ENCODE measurements at places on chromosomes 7 and 10.
A peak's percentile ranks its signal among the peaks of the same experiment; 100 is the strongest.

DNA sequence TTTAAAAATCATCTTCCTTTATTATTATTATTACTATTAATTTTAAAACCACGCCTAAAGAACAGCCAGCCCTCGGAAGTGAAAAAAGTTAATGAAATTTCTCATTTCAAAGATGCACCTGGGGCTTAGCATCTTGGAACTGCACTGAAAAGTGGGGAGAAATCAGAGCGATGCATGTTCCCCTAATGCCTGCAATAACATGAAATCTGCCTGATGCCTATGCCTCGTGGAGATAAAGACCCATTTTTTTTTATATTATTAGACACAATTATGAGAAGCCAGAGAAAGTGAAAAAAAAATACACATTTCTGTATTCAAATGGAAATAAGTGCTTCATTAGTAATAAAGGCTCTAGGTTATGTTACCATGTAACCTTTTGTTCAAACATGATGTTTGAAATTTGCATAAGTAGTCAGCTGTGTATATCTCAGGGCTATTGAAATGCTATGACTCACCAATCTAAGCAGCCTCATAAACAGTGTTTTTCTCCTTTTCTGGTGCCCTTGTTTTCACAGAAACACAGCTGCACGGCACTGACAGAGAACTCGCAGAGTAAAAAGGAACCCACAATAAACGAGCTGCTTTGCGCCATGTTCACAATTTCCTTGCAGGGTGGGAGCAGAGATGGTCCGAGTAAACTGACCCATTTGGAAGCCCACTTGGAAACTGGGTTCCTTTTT lies 175.8 kb upstream of the PRKCQ start:
- peak; percentile 20 for DNase-seq

DNA sequence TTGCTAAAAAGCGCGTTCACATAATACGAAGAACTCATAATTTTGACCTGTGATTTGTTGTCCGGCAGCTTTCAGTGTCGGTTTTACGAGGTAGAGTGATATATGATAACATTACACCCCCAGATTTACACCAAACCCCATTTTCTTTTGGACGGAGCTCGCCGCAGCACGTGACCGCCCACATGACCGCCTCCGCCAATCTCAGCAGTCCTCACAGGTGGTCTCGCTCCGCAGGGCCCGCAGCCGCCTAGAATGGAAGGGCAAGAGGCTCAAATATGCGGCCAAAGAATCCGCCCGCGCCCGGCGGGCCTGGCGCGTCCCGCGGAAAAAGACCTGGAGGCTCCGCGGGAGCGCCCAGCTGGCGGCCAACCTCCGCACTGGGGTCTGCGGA lies at the start of gene HOXA7:
Gene HOXA7, minus strand, starts transcription at position 168 of the 391 bp plus-strand sequence. Its CDS starts 130 bp downstream, at position 38.
- no peak for DNase-seq

DNA sequence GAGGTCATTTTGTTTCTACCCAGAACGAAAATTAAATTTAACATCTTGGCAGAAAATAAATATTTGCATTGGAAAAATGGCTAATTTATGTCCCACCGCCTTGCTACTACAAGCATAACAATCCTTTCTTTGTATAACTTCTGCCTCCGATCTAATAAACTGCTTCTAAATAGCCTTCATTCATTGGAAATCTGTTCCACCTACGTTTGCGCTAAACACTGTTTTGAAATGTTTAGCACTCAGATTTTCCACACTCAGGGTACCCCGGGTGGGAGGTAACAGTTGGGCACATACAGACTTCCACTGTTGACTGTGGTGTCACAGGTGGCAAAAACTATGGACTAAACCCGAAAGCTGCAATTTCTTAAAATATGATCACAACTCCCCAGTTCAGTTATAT lies 96.4 kb downstream of the FGFR2 start:
- no peak for DNase-seq

DNA sequence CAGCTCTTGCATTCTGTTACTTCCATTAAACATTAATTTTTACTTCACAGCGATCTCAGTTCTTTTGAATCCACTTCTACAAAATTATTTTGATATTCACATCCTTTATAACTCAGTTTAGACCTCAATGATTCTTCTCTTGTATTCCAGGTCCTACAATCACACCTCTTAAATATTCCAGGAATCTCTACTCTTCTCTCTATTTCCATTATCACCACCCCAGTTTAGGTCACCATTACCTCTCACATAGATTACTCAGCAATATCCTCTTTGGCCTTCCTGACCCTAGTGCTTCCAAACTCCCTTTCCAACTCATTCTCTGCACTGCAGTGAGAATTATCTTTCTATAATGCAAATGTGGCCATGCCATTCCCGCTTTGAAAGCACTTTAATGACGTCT lies 27.1 kb upstream of the GPR37 start:
- DNase-seq: no peak

GRCh38 chr10:59106441-59106840 lies 70.0 kb upstream of the PHYHIPL start:
- no peak for DNase-seq

DNA sequence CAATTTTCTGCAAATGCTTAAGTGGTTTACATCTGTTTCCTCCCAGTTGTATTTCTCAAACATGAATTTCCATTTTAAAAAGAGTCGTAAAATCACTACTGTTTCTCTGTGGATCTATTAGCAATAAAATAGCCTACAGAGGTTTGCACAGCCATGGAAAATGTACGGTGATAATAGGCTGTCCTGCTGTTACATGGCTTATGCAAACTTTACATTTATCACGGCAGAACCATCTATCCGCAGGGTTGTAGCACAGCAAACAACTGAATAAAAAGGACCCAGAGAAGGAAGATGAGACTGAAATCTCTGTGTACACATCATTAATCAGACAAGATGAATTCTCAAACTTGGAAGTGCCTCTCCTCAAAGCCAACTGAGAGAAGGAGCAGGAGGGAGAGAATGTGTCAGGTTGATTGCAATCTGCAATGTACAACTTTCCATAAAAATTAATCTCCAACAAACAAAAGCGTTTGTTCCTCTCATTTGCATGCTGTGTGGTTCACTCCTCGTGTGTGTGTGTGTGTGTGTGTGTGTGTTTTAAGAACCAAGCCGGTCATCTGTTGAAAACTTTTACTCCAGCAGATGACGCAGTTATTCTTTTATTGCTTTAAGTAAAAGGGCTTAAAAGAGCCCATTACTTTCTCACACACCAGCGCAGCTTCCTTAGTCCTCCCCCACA lies 279.3 kb downstream of the SKAP2 start:
- no peak for DNase-seq

DNA sequence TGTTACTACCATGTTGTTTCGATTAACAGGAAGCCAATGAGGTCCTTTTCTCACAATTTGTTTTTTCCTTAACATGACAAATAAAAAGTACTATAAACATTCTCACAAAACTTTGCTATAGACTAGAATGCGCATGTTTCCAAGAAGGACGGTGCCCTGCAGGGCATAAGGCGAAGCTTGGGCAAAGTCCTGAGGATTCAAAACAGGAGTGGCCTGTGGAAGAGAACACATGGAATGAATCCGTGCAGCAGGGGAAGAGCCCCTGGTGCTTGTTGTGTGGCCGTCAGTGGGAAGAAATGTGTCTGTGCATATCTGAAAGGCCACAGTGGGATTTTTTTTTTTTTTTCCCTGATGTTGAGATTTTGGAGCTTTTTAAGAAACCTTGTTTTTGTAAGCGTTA lies 67.6 kb downstream of the ITGA8 start:
- no peak for DNase-seq

GRCh38 chr10:35259769-35260397 lies 76.4 kb upstream of the CCNY start:
- peak; percentile 41 for DNase-seq

DNA sequence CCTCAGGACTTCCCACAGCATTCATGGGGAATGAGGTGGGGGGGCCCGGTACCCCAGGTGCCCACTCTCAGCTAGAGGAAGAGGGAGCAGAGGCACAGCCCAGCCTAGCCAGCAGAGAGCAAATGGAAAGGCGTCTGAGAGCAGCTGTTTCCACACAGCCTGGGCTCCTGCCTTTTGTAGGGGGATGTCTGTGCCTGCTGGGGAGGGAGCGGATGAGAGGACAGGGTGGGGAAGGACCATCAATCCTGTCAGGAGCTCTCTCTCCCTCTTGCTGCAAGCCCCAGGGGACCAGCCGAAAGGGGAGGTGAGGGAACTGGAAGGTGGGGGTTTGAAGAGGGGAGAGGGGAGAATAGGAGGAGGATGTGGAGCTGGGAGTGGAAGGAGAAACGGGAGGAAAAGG lies at the start of gene PKD2L1:
Gene PKD2L1, minus strand, starts transcription at position 150 of the 400 bp plus-strand sequence. Its CDS starts 125 bp downstream, at position 25.
- DNase-seq: no peak

GRCh38 chr10:33315891-33316290 lies 18.6 kb downstream of the NRP1 start:
- DNase-seq: no peak

GRCh38 chr10:96266118-96266770 lies 5.1 kb downstream of the BLNK start:
- DNase-seq: no peak

DNA sequence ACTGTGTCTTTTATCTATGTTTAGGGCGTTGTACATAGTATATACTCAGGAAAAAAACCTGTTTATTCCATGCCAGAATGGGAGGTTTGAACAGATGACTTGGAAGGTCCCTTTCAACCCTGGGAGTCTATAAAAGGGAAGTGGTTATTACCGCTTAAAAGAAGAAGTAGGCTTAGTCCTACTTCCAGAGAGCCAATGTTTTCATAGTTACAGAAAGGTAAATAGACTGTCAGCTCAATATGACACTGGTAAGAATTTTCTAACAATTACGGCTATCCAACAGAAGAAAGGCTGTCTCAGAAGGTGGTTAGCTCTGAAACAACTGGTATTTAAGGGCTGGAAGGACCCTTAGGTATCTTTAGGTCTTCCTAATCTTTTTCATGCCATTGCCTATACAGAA lies 1.1 kb upstream of the TFAM start:
- DNase-seq: peak; percentile 82

DNA sequence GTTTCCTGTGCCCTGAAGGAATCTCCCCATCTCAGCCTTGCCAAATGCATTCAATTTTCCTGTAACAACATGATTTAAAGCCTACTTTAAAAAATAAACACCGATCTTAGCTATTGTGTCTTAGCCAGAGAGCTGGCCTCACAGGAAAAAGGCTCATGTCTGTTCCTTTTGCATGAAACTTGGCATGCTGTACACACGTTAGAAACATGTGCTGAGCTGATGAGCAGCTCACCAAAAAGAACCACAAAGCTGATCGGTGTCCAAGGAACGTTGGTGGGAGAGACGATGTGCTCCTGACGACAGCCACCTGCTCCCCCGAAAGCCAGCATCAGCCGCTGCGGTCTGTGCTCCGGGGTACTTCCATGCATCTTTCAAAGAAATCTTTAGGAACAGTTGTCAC lies 135.9 kb downstream of the ADARB2 start:
- DNase-seq: no peak

DNA sequence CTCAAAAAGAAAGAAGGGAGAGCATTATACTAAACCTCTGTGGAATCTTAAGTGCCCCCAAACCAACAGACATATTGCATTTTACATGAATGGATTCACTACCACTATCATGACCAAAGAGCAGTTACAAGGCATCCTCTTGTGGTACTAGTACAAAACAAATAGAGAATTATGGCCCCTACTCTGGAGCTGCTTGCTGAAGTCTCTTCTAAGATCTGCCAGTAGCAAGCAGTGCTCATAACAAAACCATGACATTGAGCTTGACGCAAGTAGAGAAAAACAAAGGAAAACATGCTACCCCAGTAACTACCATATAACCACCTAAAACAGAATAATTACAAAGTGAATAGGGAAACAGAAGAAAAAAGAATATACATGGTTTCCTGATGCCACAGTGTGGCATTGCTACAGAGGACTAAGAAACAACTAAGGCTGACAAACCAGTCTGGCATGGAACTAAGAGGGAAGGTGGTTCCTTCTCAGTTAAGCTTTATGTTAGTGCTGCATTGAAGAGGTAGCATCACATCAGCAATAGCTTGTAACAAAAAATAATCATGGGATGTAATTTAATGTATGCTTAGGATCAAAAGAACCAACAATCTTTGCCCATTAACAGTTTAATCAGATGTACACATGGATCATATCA lies 150.2 kb upstream of the AGR3 start:
- DNase-seq: no peak

DNA sequence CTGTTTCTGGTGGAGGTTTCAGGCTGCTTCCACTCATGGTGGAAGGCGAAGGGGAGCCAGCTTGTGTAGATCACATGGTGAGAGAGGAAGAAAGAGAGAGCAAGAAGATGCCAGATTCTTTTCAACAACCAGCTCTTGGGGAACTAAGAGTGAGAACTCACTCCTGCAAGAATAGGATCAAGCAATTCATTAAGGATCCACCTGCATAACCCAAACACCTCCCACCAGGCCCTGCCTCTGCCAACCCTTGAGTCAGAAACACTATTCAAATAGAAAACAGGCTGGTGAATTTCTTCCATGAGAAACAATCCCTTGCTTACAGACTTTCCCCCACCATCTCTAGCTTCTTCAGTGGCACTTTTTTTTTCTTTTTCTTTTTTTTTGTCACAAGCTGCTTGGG lies 317.2 kb downstream of the GPR158 start:
- no peak for DNase-seq

DNA sequence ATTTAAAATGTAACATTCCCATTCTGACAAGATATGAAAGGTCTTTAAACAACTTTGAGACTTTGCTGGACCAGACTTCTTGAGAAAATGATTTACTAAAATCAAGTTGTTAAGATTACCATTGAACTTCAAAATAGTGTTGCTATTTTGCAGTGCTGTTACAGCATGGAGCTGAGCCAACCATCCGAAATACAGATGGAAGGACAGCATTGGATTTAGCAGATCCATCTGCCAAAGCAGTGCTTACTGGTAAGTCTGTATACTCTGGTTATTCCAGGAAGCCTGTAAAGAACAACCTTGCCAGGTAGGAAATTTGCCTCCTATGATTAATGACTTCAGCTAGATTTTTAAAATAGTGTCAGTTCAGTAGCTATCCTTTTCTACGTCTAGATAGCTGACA lies 18.8 kb downstream of the TNKS2 start:
- no peak for DNase-seq

DNA sequence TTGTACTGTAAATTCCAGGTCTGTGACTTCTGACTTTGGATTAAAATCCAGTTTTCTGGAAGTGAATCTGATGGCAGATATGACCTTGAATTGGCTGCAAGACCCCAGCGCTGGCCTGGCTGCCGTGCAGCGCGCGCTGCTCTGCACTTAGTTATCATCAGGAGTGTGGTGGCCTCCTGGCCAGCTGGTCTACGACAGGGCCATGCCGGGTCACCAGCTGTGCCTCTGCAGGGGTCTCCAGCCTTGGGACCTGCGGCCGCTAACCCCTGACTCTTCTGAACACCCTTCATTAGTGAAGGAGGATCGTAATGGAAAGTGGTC lies 190.7 kb upstream of the SH2B2 start:
- no peak for DNase-seq

DNA sequence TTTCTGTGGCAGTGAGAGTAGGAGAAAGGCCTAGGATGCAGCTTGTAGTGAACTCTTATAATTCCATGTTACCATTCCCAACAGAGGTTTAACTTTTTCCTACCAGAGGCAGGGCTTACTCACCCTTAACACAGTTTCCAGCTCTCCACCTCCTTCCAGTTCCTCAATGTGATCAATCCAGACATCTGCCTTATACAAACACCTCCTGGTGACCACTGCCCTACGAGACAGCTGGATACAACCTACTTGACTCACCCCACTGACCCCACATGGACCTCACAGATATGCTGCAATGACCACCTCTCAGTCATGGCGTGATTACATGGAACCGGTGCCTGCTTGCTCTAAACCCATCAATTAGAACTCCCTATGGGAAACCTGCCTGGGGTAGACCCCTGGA lies 326.5 kb downstream of the TNS3 start:
- DNase-seq: peak; percentile 19

GRCh38 chr7:129067943-129068548 lies 13.1 kb upstream of the TNPO3 start:
- DNase-seq: no peak
